ENCODE measurements at places on chromosomes 13 and 19.

DNA sequence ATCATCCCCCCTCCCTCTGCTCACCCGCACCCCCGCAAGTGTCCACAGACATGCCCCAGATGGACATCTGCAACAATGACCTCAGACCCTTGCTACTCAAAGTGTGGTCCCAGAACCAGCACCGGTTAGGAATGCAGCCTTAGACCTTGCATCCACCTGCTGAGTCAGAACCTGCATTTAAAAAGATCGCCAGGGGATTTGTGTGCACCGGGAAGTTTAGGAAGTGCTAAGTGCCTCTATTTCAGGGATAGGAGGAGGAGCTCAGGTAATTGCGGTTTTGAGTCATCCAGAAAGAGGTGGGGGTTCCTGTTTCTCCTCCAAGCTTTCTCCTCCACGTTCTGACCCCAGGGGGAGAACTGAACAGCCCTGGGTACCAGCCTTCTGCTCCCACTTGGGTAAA, 46.2 kb downstream of the CACNA1A start:
- no peak for DNase-seq

GRCh38 chr19:7611541-7612279, 16.0 kb downstream of the CAMSAP3 start:
- no peak for DNase-seq

- DNase-seq, result no peak
Measured at GRCh38 chr13:102582256-102582655, 14.5 kb upstream of the TPP2 start.

DNA sequence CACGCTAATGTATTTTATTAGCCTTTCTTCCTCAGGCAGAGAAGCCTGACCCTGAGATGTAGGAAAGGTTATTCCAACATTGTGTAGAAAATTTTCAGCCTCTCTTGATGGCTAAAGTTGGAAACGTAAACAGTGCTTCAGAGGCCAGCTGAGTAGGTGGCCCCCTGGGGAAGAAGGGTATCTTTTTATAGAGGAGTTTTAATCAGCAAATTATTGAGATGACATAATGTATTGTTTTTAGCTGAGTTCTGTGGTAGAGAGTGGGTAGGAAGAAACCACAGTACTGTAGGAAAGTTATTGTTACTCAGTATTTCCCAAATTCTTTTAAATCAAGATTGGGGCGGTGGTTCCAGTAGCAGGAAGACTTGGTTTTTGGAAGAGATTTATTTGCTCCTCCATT, 268.8 kb downstream of the DLEU7 start:
- DNase-seq, result no peak

- DNase-seq, result no peak
Measured at GRCh38 chr19:2355168-2356035, 4.7 kb upstream of the TMPRSS9 start.

- peak; percentile 32 for DNase-seq
Measured at GRCh38 chr19:2477732-2478191, 1.8 kb downstream of the GADD45B start.

GRCh38 chr13:100646871-100647270, 27.7 kb downstream of the TMTC4 start:
- no peak for DNase-seq

GRCh38 chr13:76813891-76814290, 72.3 kb downstream of the KCTD12 start:
- peak; percentile 35 for DNase-seq

GRCh38 chr13:112145551-112146360, 78.8 kb downstream of the SOX1 start:
- DNase-seq, result no peak

DNA sequence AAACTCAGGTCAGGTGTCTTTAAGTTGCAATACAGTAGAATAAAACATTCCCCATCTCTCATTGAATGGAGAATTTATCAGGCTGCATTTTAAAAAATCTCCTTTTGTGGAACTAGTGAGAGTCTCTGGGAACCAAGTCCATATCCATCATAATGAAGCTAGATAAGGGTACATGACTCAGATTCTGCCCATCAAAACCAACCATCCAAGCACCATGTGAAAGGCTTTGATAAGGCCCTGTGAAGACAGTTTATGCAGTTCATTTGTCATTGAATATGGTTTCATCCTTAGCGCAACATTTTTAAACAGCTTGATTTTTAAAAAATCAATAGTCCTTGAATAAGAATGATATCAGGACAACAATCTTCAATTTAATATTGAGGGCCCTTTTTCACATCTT, 56.3 kb upstream of the DIAPH3 start:
- no peak for DNase-seq

DNA sequence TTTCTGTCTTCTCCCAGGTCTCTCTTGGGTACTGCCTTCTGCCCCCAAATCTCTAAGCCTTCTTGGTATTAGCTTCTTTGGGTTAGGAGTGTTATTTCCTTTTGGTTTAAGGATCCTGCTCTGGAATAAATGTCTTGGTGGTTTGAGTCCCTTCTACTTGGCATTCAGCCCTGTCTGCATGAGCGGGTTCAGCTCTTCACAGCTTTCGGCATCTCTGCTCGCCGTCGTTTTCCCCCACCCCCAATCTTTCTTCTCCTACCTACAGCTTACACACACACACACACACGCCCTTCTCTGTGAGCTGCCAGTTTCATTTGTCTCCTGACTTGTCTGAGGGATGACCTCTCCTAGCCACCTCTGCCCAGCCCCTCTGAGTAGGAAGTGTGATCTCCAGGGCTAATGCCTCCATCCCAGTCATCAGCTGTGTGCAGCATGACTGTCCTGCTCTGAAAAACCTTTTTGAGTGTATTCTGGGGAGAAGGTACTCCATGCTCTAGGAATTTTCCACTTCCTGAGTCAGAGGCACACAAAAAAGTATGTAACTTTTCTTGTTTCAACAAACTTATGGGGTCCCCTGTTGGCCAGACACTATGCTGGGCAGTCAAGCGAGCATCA, 4.7 kb downstream of the CNOT3 start:
- DNase-seq, result no peak

DNA sequence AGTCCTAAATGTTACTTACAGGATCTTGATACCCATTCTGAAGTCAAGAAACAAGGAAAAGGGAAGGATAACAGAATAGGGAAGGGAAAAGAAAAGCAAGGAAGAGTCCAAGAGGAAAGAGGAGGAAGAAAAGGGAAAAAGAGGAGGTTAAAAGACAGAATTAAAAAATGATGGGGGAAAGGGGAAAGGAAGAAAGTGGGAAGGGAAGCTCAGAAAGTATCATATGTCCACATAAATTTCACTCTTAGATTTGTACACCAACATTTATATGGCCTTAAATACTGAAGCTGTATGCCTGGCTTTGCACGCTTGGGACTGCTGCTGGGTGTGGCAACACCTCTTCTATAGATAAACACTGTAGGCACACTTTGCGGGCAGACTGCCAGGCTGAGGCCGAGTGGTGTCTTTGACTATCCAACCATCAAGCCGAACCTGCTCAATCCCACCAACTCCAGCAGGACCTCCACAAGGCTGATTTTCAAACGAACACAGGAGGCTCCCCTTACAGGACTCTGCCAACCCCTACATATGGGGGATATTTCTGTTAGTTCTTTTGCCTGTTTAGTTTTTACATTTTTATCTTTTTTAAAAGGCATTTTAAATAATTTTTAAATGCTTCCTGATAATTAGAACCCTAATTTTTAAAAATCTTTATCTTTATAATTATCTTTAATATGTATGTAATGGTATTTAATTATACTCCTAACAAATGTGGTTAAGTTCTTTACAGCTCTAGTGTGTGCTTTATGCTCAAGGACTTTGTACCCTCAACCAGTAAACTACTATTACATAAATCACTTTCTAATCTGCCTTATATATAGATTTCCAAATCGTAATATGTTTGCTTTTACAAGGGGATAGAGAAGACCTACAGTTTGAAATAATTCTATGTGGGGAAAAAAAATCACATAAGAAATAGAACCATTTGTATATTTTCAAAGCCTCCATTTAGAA, 154.2 kb downstream of the DIAPH3 start:
- DNase-seq, result peak; percentile 24

DNA sequence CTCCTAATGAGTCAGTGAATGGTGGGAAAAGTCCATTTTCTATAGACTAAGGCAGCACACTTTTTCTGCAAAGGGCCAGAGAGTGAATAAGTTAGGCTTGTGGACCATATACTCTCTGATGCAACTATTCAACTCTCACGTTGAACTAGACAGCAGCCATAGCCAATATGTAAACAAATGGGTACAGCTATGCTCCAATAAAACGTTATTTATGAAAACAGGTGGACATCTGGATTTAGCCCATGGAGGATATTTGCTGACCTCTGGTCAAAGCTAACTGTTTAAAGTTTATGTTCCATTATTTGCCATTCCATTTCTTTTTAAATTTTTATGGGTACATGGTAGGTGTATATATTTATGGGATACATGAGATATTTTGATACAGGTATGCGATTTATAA, 4.7 kb upstream of the CCDC169 start:
- DNase-seq, result no peak

GRCh38 chr19:31139871-31140505, 209.2 kb downstream of the TSHZ3 start:
- DNase-seq, result no peak

- no peak for DNase-seq
Measured at GRCh38 chr13:90713441-90714133, 633.9 kb upstream of the MIR17HG start.

DNA sequence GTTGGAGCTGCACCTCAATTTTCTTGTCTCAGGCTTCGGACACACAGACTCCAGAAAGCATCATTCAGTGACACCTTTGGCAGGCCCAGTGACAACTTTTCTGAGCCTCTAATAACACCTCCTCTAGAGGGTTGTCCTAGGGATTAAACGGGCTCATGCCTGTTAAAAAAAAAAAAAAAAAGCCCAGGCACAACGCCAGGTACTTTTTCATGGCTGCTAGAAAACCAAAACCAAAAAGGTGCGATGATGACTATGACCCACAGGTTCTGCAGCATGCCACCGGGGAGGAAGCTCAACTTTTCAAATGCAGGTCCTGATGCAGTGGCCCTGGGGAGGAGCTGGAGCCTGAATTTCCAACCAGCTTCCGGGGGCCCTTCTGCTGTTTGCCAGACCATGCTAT, 184.2 kb downstream of the ABCC4 start:
- DNase-seq, result no peak

DNA sequence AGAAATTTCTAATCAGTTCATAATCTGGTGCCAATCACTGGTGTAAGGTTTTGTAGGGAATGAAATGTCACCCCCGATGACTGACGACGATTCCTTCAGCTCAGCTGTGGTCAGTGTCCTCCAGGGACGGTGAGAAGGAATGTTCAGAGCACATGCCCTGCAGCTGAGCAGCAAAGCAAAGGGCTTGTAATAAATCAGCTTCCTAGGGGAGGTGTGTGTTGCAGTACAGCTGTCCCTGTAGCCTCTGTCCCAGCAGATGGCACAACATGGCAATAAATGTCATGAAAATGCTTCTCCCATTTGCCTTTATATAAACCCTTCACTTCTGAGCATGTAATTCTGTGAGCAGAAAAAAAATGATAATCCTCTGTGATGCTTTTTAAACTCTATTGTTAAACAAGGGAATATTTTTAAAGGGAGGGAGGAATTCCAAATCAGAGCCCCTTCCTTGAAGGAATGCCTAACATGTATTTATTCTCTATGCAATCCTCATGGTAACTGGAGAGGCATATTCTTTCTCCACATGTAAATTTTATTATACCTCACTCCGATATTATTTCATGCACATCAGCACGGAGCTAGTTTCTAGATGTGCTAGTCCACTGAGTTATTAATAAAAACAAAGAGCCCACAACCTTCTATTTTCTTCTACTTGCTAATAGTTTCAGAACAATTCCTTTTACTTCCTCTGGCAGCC, 102.5 kb downstream of the FAM216B start:
- peak; percentile 10 for DNase-seq

GRCh38 chr19:50330365-50331078, 1.3 kb upstream of the KCNC3 start:
- DNase-seq, result peak; percentile 82

DNA sequence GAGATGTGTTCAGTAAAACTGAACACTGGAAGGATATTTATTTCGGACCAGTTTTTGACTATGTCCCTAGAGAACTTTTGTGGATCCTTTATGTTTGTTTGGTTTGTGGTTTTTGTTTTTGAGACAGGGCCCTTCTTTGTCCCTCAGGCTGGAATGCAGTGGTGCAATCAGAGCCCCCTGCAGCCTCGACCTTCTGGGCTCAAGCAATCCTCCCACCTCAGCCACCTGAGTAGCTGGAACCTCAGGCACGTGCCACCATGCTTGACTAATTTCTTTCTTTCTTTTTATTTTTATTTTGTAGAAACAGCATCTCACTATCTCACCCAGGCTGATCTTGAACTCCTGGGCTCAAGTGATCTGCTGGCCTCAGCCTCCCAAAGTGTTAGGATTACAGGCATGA, 955 bp upstream of the ZNF709 start:
- no peak for DNase-seq
